ENCODE measurements at places on chromosomes 12 and 14.

DNA sequence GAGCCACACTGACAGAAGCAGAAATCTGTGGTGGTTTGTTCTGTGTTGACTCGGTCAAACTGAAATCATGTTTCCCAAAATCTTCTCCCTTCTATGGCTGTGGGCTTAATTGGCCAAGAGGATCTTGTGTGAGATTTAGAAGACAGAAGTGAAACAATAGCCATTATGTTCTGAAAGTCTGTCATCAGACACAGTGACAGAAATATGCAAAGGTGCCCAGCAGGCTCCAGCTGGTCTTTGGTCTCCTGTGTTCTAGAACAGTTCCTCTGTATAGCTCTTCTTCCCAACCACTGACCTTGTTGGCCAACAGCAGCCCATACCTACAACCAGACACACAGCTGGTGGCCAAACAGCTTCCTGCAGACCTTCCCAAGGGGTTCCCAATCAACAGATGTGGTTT lies 25.0 kb upstream of the COCH start:
- DNase-seq = no peak

GRCh38 chr14:46661728-46662127 lies 10.1 kb upstream of the RPL10L start:
- no peak for DNase-seq

DNA sequence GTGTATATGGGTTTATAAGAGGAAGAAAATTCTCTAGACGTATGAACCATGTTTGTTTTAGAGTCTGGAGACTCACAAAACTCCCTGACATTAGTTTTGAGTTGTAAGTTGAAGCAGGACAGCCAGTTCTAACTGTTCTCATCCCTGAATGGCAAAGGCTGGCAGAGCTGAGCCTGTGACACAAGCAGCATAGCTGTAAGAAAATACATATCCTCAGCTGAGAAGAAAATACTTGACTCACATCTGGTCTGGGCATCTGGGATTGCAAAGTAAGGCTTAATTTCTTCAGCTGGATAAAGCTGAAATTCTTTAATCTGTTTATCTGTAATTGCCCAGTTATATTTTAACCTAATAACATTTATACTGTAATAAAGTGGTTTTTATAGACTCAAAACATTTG lies 156.3 kb downstream of the PELI2 start:
- DNase-seq = no peak

GRCh38 chr12:41339784-41340183 lies 151.7 kb downstream of the PDZRN4 start:
- DNase-seq = no peak
